Kidney (tissue), 22 donors: ENCODE measurements at places on chromosomes 1 and 21. TPM values are rescaled to one million over a fixed set of nuclear protein-coding genes. Genes with fewer than 3 reads are reported as not detected.
A peak's percentile ranks its signal among the peaks of the same experiment; 100 is the strongest.

- no peak for DNase-seq
These were observed 66.7 kb downstream of the RPE65 start for GRCh38 chr1:68383092-68383491.

CYP4Z1 gene
- 0.19 TPM for polyA plus RNA-seq

DNA sequence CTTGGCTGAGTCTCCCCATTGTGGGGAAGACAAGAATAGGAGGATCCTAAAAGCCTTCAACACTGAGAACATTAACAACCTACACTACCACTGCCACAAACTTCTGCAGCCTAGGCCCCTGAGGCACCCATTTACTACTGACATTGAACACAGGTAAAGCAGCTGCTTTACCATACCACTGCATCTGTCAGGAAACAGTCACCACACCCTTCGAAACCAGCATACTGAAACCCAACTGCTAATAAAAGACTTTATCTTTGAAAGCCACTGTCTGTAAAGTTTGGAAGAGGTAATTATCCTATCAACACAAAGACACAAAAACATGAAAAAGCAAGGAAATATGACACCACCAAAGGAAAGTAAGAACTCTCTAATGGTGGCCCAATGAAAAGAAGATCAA, 7.4 kb downstream of the IFNAR1 start:
- DNase-seq: no peak

DNA sequence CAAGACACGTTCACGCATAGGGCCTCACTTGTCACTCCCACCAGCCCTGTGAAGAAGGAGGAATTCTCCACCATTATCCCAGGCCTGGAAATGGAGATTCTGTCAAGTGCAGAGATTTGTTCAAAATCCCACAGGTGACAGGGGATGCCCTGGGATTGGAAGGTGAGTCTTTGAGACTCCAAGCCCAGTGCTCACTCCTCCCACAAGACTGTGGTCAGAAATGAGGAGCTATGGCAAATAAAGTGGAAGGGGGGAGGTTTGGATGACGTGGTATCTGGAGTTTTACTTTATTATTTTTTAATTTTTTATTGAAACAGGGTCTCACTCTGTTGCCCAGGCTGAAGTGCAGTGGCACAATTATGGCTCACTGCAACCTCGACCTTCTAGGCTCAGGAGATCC, 12.8 kb upstream of the FOXO6 start:
- no peak for DNase-seq

DNA sequence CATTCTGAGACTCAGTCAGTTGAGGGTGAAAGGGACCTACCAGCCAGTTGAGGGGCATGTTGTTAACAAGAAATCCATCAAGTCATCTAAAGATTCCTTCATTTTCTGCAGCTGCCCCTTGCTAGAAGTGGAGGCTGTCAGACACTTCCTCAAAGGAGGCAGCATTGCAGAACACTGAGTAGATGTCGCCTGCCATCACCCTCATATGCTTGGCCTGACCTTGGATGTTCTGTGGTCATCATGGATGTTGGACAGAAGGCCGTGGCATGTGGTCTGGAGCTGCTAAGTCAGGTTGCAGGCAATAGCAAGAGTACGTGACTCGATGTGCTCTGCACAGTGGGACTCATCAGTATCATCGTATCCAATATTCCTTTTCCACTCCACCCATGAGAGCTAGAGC, 70.6 kb downstream of the GATAD2B start:
- DNase-seq: no peak

PLCH2 gene
- 7.4 TPM for polyA plus RNA-seq

CLDN14 gene
- polyA plus RNA-seq: 10.0 TPM

GRCh38 chr1:182128502-182128901, 67.0 kb upstream of the ZNF648 start:
- no peak for DNase-seq

VTCN1 gene
- polyA plus RNA-seq: 26.5 TPM

RNU1-1 gene
- 26.8 TPM for polyA plus RNA-seq

DNA sequence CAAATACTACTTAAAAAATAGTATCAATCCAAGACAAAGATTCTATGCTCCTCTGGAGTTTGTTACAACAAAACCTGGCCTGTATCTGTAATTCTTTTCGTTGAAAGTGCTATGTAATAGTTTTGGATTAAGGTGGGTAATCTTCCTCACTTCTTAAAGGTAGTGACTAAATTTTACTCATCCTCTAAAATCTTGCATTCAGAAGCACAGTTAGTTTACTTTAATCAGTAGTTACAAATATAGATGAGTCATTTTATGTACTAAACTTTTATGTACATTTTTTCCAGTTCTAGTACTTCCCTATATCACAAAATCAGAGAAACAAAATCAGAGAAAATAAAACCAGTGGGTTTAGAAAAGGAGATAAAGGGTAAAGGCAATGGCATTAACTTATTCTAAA, 51.3 kb downstream of the ZNHIT6 start:
- DNase-seq: no peak

DNA sequence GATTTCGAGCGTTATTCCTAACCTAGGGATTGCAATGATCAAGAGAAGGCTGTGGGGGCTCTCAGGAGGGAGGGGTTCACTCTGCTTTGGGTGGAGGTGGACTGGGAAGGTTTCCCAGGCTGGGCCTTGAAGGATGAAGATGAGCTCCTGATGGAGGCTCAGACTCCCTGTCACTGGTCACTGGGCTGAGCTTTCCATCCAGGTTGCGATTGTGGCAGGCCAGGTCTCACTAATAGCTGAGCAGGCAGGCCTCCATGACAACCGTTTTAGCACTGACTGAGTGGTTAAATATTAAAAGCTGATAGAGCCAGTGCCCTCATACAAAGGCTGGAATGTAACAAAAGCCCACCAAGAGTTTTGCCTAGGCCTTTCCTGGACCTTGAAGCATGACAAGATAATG, 36.2 kb upstream of the EFCAB14 start:
- peak; percentile 80 for DNase-seq

DNA sequence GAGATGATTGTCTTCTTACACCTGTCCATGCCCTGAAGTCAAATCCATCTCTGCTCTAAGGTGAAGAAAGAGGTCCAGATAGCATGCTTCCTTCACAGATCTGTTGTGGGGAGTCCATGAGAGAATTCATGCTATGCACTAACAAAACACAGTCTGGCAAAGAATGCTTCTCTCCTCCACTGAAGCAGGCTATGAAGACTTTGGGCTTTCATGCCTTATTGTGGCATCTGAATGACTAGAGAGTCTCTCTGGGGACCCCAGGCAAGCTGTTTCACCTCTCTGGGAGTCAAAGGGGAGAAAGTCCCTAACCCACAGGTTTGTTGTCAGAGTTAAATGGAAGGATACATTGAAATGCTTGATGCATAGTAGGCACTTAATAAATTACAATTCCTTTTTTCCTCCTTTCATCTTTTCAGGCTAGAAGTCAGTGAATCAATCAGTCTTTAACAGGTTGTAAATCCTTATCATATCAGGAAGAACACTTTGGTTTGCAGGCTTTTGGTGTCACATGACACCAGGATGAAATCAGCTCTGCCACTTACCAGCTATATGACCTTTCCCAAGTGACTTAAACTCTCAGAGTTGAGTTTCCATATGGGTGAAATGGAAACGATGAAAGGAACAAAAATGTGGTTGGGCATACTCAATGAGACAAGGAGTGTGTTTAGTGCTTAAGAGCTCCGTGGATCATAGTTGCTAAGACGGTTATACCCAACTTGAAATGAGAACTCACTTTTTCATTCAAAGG, 200.1 kb upstream of the DAB1 start:
- no peak for DNase-seq

- no peak for DNase-seq
These were observed 258.4 kb upstream of the HOOK1 start for GRCh38 chr1:59556398-59556797.

DNA sequence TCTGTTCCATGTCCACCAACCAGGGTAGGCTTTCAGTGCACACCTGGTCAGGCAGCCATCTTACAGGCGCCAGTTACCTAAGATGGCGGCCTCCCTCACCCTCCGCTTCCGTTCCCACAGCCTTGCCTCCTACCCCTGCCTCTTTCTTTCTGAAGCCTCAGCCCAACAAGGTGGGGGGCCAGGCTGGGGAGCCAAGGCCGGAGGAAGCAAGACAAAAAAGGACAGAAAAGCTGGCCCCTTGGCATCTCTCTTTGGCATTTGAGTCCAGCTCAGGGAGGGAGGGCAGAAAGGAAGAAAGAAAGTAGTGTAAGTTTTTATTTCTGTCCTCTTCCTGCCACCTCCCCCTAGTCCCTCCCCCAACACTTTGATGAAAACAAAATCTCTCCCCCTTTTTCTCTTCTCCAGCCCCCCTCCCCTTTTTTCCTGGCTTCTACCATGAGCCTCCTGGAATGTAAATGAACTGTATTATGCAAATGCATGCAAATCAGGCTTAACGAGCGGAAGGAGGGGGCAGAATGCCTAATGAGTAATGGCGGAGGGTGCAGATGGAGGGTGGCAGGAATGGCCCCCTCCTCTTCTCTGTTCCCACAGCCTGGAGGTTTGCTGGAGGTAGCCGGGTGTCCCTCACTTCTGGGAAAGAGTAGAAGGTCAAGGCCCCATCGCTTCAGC, 43.8 kb downstream of the RHBG start:
- DNase-seq: no peak

GRCh38 chr1:12565094-12565965, 52.7 kb downstream of the DHRS3 start:
- no peak for DNase-seq

DIO1 gene
- 40.6 TPM for polyA plus RNA-seq

CFHR5 gene
- polyA plus RNA-seq: not detected

DNA sequence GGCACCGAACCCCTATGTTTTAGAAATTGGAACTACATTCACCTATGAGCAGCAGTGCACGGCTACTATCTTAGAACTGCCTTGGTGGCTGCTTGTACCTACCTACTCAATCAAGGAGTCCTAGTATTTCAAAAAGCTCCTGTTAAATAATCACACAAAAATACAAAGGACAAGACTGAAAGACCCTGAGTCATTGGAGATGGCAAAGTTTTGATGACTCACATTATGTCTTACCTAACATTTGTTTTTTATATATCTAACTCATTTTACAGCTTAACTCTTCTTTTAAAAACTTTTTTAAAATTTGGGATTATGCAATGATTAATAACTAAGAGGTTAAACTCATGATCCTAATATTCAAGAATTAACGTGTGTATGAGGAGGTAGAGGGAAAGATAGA, 1206.0 kb upstream of the TMPRSS15 start:
- no peak for DNase-seq

GRCh38 chr1:30469426-30469825, 254.0 kb downstream of the MATN1 start:
- no peak for DNase-seq

SHISA4 gene
- polyA plus RNA-seq: 37.6 TPM

DNA sequence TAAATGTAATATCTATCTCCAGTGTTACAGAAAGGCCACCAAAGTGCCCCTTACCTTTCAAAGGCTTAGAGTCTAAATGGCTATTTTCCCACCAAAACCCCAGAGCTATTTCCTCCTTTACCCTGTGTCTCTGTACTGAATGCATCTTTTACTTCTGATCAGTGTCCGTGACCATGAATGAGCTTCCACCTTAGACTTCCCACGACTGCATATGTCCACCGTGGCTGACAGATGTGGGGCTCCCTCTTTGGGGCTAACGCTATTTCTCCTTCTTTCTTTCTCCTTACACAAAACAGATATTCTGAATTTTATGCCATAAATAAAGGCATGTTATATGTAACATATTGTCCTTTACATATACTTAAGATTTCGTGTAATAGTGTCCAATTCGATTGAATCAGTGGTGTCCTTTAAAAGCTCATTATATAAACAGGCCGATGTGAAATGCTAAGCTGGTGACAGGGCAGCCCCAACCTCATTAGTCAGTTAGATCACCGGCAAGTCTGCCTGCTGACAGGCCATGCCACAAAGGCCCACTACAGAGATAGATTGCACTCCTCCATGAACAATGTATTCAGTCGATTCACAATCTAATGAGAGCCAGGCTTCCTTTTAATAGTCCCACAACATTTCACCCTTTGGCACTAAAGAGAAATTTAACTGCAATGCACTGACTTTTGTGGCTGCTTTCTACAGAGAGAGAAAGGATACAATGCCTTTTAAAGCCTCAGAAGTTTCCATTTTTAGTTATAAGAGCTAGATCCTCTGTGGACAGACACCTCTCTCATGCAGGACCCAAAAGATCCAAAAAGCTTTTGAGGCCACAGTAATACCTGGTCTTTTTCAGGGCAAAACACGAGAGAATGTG, 297.9 kb downstream of the PCP4 start:
- no peak for DNase-seq

CIART gene
- 9.1 TPM for polyA plus RNA-seq

DNA sequence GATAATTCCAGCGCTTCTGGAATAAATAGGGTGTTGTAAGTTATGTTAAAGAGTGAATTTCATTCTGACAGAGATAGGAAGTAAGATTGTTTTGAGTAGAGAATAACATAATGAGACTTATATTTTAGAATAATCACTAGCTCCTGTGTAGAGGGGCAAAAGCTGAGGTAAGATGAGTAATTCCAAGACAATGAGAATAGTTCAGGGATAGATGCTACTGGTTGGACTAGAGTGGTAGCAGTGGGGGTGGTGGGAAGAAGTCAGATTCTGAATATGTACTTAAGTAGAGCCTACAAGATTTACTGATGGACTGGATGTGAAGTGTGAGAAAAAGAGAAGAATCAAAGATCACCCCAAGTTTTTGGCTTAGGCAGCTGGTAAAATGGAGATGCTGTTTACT, 23.3 kb upstream of the MOV10 start:
- no peak for DNase-seq

DISP1 gene
- polyA plus RNA-seq: 7.0 TPM

DNA sequence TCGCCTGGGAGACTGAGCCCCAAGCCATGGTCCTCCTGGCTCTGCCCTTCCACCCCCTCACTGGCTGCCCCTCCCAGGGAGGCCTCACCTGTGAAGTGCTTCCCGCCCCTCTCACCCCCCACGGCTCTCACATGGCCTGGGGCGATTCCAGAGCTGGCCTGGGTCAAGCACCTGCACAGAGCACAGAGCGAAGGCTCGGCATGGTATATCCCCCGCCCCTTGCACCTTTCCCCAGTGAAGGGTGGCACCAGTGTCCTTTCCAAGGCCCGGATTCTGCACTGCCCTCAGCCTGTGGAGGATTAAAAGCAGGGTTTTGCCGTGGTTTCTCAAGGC, 1.1 kb upstream of the AJAP1 start:
- DNase-seq: no peak

DNA sequence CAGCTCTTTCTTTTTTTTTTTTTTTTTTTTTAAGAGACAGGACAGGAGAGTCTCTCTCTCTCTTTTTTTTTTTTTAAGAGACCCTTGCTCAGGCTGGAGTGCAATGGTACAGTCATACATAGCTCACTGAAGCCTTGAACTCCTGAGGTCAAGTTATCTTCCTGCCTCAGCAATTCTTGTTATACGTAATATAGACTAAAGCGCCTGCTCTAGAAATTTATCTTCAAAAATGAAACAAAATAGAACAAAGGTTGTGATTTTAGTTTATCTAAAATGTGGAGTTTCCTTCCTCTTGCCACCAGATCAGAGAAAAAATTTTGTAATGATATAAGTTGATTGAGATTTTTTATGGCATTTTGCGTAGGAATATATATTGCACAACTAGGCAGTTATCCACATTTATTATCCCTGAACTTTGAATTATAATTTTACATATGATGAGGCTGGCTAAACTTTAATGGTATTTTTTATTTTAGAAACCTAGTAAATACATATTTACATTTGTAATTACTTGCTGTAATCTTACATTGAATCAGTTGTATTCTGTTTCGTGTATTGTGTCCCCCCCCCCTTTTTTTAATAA, 44.2 kb downstream of the MTF2 start:
- no peak for DNase-seq
